Cerebellum (tissue), 4 donors: ENCODE measurements at places on chromosomes 5 and 9. TPM values are rescaled to one million over a fixed set of nuclear protein-coding genes. Genes with fewer than 3 reads are reported as not detected.

DNA sequence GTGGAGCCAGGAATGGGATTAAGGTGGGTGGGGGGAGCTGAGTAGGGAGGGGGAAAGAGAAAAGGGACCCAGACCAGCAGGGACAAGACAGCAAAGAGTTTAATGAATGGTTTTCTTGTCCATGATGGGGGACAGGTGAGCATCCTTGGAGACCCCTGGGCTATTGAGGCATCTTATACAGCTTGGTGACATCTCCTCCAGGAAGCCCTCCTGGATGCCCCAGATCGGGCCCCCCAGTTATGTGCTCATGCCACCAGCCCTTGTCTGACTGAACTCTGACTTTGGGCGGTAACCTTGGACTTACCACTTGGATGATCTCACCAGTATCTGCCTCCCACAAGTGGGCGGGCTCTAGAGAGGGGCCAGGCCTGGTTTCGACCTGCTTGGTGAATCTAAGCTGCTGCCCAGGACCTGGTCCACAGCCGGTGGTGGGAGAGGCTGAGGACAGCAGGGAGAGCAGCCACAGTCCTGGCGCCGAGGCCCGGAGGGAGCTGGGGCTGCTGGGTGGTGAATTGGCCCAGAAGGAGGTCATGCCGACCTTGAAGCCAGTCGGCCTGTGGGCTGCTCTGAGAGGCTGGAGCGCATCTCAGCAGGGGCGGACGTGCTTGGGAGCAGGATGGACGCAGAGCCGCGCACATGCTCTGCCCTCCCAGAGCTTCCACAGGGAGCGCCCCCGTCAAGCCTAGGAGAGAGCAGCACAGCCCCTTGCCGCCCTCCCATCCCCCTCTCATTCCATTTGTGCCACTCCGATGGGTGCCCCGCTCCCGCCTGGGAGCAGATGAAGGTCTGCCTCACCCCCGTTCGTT is 36.2 kb downstream of the UNC5A start:
- DNase-seq = no peak

CDX1 gene
- not detected for total RNA-seq

DNA sequence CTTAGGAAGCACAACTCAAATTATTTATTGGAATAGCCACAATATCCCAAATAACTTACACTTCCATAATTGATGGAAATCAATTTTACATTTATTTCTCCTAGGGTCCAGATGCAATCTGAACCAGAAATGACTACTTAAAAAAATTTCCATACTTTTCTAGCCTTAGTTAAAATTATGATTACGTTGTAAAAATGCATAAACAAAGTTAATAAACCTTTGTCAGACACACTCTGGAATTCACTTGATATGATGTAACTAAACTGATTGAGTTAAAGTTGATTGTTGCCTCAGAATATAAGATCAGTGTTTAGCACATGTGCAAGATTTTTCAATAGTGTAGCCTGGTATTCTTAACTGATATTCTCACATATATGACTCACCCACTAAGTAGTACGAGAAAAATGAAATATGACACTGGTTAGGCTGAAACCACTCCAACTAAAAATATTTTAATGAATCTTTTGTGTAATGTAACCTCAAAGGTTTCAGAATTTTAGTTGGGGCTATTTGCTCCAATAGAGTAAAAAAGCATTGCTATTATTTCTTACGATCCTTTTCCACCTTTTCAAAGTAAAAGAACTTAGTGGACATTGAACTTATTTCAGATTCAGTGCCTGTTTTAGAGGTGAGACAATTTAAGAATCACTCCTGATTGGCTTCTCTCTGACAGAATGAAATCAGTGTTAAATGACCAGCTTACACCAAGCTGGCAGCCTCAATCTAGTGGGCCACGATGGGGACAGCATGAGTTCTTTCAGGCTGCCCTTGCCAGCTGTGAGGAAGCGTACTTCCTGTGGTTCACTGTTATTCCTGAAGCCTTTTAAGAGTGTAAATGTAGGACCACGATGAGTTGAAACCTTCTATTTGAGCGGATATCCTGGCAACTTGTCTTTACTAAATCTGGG is 277.2 kb upstream of the CDH9 start:
- DNase-seq = no peak

LPCAT1 gene
- 82.4 TPM for total RNA-seq
